ENCODE measurements at places on chromosomes 7 and 10.

DNA sequence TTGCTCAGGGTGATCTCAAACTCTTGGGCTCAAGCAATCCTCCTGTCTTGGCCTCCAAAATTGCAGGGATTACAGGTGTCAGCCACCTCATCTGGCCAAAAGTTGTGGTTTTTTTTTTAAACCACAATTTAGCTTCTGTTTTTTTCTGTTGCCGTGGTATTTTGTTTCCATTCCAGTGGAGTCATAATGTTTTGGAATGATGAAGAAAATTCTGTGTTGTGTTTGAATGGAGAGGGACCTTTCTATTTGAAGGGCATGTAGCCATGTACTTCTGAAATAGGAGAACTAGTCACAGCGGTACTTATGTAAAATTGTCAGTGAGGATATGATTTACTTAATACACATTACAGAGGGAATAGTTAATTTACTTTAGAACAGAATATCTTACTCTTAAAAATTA, 201.3 kb downstream of the ARL4A start:
- DNase-seq = no peak

- DNase-seq = no peak
Observed at GRCh38 chr7:21948364-21948763, 2.7 kb upstream of the CDCA7L start.

- no peak for DNase-seq
Observed at GRCh38 chr7:156680281-156680680, 39.7 kb downstream of the RNF32 start.

DNA sequence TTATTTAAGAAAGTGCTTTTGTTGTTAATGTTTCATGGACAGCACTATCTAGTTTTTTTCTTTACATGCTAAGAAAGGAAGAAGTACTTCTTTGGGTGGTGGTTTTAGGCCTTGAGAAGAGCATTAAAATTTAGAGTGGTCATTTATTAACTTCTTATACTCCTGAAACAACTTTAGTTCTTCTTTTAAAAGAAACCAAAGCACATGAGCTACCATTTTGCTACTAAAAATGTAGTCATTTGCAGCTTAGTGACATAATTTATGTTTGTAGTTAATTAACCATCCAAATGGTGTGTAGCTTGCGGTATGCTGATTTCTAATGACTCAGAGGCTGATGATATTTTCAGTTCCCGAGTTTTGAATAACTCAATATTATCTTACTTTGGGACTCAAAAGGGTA, 207.5 kb downstream of the BBS9 start:
- no peak for DNase-seq

- no peak for DNase-seq
Observed at GRCh38 chr7:98855610-98856422, 14.0 kb downstream of the TMEM130 start.

- no peak for DNase-seq
Observed at GRCh38 chr10:52586710-52587109, 185.9 kb downstream of the MBL2 start.

- no peak for DNase-seq
Observed at GRCh38 chr7:139871820-139872219, 42.8 kb downstream of the TBXAS1 start.

GRCh38 chr10:112185959-112186358, 2.4 kb upstream of the GPAM start:
- no peak for DNase-seq

DNA sequence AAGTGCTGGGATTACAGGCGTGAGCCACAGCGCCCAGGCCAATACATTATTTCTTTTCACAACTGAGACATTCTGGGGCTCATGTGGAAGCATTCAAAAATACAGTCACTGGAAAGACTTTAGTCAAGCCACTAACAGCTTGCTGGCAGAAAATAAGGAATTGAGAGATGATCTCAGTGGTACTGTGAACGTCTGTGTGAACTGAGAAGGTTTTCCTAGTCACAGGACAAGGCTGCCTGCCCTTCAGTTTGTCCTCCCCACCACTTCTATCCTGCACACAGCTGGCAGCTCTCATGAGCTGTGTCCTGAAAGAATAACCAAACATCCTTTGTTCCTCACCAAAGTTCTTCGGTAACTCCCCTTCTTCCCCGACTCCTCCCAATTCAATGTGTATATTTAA, 31.3 kb upstream of the ITGA8 start:
- DNase-seq = no peak

DNA sequence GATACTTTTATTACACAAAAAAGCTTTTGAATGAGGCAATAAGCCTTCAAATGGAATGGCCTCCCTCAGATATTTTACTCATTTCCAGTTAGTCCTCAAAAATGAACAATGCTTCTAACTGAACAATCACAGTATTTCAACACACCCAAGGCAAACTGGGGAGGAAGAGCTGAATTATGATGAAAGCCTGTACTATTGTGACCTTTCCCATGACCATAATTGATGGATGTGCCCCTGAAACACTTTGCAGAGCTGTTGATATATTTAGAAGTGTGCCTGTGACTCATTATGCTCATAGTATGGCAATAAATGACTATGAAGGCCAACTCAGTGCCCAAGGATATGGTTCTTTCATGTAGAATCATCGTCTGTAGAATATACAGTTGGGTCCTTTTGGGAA, 248.1 kb downstream of the AHR start:
- DNase-seq = no peak

DNA sequence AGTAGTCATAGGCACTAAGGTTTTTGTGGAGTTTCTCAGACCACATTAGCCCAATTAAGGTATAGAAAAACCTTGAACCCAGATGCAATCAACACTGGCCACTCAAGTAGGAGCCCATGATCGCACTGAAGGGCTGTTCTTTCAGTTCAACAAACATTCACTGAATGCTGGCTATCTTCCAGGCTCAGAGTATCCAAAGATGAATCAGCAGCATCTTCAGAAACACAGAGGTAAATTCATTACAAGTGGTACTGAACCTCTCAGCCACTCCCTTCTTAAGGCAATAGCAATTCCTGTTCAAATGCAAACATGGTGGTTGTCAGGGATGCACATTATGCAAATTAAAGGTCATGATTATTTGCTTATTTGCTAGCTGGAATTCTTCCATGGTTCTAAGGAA, 17.1 kb downstream of the KCNK18 start:
- no peak for DNase-seq

GRCh38 chr10:25294032-25294926, 119.5 kb downstream of the GPR158 start:
- DNase-seq = no peak

GRCh38 chr7:156524818-156525597, 115.6 kb upstream of the RNF32 start:
- DNase-seq = no peak

DNA sequence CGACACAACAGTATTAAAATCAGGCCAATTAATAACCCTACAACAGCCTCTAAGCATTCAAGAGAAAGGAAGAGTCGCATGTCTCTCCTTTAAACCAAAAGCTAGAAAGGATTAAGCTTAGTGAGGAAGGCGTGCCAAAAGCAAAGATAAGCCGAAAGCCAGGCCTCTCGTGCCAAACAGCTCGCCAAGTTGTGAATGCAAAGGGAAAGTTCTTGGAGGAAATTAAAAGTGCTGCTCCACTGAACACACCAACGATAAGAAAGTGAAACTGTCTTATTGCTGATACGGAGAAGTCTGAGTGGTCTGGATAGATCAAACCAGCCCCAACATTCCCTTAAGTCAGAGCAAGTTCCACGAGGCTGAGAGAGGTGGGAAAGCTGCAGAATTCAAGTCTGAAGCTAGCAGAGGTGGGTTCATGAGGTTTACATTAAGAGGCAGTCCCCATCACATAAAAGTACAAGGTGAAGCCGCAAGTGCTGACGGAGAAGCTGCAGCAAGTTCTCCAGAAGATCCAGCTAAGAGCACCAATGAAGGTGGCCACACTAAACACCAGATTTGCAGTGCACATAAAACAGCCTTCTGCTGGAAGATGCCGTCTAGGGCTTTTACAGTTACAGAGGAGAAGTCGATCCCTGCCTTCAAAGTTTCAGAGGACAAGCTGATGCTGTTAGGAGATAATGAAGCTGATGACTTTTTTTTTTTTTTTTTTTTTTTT, 194.8 kb downstream of the MAD1L1 start:
- DNase-seq = peak; percentile 4

DNA sequence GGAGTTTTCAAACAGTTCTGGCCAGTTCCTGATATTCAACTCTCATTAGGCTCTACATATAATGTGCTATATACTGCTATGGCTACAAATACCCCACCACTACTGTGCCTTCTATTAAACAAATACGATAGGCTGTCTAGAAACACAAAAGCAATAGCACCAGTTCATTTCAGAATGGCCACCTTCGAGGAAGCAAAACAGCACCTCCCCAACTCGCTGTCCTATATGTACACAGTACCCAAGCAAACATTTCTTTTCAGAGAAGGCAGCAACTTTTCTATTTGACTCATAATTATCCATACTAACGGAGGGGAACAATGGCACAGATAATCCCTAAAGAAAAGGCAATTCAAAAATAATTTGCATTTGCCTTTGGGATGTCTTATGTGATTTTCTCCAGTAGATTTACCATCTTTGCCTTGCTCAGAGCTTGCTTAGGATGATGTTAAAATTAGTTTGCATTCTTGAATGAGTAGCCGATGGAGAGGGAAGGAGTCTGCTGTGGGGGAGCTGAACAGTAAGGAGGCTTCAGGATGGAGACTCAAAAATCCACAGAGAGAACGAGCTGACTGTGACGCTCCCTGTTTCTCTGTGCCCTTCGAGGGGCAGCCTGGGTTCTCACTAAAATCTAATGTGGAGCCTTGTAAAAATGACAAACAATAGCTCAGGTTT, 218.7 kb downstream of the FANK1 start:
- DNase-seq = no peak

DNA sequence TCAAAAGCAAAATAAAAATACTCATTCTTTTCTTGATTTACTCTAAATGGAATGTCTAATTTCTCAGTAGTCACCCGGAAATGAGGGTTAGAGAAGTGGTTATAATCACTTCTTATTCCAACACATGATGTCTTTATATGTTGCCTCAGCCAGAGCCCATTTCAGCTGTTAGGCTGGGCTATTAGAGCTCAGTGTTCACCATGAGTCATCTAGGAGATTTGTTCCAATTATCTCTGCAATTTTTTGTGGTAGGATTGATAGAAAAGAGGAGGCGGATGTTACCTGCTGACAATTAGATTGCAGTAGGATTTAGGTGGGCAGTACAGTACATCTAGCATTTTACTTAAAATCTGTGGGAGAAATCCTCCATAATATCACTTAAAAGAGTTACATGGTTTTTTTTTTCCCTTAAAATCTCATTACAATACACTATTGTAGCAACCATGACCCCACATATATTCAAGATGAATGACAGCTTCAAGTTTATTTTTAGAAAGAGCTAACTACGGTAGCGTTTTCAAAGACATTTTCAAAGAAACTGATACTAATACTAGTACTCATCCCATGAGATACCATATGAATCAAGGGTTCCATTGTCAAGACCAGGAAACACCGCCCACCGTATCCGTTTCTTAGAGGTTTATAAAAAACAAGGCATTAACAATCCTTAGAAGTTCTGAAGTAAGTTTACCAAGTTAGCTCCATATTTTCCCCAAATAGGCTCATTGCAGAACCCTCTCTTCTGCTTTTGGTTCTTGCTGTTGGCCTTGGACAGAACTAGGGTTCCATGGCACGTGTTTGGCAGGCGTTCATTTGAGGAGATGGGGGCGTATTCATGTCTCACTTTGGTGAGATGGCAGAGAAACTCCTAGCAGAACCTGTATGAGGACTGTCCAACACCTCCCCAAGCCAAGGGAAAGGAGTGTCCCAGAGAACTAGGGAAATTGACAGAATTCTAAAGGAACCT, 10.4 kb downstream of the CPA2 start:
- DNase-seq = no peak

- DNase-seq = no peak
Observed at GRCh38 chr10:14092799-14093198, 237.9 kb downstream of the FRMD4A start.

DNA sequence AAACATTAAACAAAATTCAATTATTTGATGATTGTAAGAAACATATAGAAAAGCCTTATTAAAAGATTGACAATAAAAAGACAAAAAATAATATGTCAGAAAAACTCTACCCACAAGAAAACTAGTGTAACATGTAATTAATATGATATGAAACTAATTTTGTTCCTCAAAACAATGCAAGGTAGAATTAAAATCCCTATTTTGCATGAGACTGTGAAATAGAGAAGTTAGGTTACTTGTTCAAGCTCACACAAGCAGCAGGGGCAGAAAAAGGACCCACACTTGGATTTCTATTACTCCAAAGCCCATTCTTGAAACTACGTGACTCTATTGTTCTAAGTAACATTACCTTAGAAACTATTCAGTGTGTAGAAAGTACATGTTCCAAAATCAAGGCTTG, 96.4 kb downstream of the KCNMA1 start:
- no peak for DNase-seq

DNA sequence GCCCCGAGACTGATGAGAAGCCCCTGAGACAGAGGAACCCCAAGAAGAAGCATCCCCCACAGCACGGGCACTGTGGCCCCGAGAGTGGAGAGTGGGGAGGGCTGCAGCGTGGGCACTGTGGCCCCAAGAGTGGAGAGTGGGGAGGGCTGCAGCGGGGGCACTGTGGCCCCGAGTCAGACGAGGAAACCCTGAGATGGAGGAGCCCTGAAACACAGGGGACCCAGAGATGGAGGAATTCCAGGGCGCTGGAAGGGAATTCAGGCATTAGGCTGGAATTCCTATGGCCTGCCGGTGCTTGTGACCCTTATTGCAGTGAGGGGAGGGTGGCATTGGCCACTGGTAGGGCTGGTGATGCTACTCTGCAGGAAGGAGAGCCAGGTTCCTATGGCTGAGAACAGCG, 168.6 kb upstream of the SHH start:
- DNase-seq = peak; percentile 31

DNA sequence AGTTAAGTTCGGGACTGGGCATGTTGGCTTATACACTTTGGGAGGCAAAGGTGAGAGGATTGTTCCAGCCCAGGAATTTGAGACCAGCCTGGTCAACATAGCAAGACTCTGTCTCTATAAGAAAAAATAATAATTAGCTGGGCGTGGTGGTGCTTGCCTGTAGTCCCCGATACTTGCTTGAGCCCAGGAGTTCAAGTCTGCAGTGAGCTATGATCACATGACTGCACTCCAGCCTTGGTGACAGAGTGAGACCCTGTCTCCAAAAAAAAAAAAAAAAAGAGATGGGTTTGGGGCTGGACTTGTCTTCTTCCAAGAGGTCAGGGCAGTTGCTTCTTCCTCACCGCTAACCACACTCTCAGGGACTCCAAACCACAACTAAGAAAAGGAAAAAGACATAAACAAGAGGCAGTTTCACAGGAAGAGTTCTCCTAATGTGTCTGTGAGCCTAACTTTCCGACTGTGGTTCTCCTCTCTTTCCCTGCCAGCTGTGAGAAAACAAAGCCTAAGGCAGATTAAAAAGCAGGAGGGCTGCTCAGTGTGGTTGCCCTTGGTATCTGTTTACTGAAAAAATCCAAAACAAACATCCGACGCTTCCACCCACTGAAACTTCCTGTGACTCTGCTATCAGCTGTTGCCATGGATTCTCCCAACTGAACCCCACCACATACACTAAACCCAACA, 2.4 kb upstream of the SERPINE1 start:
- peak; percentile 82 for DNase-seq

- no peak for DNase-seq
Observed at GRCh38 chr10:14118953-14119352, 211.8 kb downstream of the FRMD4A start.

GRCh38 chr7:8823486-8823885, 390.1 kb downstream of the NXPH1 start:
- DNase-seq = no peak

Measured in SJSA1 (cell line).